Heart right ventricle (tissue), 16 donors: ENCODE measurements at places on chromosomes 5 and 9. TPM values are rescaled to one million over a fixed set of nuclear protein-coding genes. Genes with fewer than 3 reads are reported as not detected.

GPR150 gene
- not detected for total RNA-seq

CCDC180 gene
- total RNA-seq = 1.4 TPM

SPINK13 gene
- total RNA-seq = not detected

SMIM33 gene
- total RNA-seq = not detected

CCDC183 gene
- total RNA-seq = 1.8 TPM

CDX1 gene
- total RNA-seq = not detected

TMEM252 gene
- total RNA-seq = not detected

RNF208 gene
- 23.7 TPM for total RNA-seq

FGFR4 gene
- 0.26 TPM for total RNA-seq

ZNF608 gene
- 12.3 TPM for total RNA-seq

SLC23A1 gene
- total RNA-seq = not detected

GPX3 gene
- 519 TPM for total RNA-seq
